Lung (tissue), 17 donors: ENCODE measurements at places on chromosomes 6 and 20. TPM values are rescaled to one million over a fixed set of nuclear protein-coding genes. Genes with fewer than 3 reads are reported as not detected.

The LRRC73 gene
- 2.0 TPM for total RNA-seq

The CRISP2 gene
- 4.0 TPM for total RNA-seq

DNA sequence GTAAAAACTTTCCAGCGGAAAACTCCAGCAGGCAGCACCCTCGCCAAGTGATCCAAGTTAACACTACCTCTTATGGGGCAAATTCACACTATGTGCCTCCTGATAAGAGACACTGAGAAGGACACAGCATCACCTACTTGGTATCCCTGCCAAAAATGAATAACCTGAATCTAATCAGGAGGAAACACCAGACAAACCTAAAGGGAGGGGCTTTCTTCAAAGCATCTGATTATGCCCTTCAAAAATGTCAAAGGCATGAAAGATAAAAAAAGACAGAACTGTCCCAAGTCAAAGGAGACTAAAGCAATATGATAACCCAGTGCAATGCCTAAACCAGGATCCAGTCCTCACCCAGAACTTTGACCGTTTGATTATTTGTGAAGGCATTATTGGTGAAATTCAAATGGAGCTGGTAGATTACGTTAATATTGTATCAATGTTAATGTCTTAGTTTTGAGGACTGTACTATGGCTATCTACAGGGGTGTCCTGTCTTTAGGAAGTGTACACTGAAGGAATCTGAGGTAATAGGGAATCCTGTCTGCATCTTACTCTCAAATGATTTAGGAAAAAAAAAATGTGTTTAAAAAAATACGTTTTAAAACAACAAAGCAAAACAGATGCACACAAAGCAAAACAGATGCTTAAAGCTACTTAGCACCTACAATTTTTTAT lies 8.3 kb downstream of the TBC1D7 start:
- no peaks in the 10 kb centered on the region for H3K27me3 ChIP-seq
- no peaks in the 10 kb centered on the region for H3K4me1 ChIP-seq
- DNase-seq = no peak

DNA sequence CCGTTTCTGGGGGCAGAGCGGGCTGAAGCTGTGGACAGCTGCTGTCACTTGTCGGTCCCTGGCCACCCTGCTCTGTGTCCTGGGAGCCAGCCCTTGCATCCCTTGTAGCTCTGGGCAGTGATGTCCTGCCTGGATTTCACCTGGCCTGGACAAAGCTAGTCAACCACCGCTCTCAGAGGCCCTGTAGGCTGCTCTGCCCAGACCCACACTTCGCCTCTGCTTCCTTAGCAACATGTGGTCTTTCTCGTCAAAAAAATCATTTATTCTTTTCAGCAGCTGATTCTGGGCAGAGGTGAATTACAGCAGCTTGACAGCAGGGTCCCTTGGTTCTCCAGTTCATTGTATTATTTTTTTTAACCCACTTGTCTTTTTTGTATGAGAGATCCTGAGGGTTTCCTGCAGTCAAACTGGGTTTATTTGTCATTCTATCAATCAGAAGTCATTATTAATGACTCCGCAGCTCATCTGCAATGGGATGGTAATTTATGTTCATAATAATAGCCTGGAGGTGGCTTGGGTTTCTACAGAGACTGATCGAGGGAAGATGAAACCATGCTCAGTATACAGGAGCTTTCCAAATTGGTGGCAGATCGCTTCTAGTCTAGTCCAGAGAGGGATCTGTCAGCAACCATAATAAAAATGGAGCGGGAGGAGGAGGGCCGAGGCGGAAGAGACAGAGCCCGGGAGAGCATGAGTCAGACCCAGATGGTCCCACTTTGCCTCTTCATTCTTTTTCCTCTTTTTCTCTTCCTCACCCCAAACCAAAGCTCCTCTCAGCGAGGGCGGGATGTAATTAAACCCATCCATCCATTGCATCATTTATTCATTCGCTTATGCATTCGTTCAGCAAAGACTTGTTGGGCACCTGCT lies 22.4 kb downstream of the EDN3 start:
- H3K4me3 ChIP-seq = no peak overlapping the region
- no peaks in the 10 kb centered on the region for H3K36me3 ChIP-seq
- no peak for DNase-seq
- H3K4me1 ChIP-seq = peaks cover 3% of the 10 kb centered on the region

DNA sequence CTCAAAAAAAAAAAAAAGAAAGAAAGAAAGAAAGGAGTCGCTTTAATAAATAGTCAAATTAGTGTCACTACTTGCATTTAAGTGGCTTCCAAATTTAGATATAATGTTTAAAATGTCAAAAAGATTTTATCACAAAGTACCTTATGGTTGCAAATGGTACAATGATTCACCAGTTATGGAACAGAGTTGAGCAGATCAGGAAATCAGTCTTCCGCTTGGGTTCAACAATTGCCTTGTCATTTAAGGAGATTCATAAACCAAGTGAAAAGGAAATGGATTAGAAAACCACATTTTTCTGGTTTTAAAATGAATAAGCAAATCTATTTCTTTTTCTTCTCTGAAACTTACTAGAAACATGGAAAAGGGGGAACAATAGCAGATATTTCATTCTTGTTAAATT lies 94.8 kb upstream of the PTPRT start:
- no peaks in the 10 kb centered on the region for H3K36me3 ChIP-seq
- H3K4me1 ChIP-seq = no peaks in the 10 kb centered on the region
- no peak overlapping the region for H3K4me3 ChIP-seq
- no peak overlapping the region for H3K27ac ChIP-seq
- no peak for DNase-seq

DNA sequence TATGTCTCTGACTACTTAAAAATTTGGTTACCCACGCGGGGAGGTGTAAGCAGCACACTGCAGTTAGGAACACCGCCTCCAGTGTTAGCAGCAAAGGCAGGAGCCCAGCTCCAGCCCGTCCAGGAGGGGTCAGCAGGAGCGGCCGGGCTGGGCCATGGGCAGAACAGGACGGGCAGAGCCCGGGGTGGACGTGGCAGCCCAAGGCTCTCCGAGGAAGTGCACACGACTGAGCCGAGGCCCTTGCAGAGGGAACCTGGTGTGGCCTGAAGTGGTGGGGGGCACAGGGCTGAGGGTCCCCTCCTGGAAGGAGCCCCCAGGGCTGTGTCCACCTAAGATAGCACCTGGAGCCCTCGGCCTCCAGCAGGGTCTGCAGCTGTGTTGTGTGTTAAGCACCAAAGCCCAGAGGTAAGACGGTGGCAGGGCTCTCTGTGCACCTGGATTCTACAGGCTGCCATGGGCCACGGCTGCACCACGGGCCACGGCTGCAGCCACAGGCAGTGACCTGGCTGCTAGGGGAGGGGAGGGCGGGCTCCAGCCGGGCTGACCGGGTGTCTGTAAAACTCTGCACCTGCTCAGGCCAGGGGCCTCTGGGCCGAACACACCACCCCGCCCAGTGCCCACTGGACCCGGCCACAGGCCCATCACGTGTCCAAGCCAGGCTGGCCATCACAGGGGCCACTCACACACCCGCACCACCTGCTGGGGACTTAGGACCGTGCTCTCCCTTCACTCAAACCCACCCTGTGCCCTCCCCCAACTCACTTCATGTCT lies 6.6 kb downstream of the SLC2A4RG start:
- no peaks in the 10 kb centered on the region for H3K27me3 ChIP-seq
- H3K27ac ChIP-seq = no peak overlapping the region
- no peak overlapping the region for H3K4me3 ChIP-seq
- no peak for DNase-seq
- no peaks in the 10 kb centered on the region for H3K36me3 ChIP-seq

GRCh38 chr20:57473246-57474048 lies 51.5 kb downstream of the CTCFL start:
- peaks cover 2% of the 10 kb centered on the region for H3K27me3 ChIP-seq
- peaks cover 13% of the 10 kb centered on the region for H3K4me1 ChIP-seq
- H3K27ac ChIP-seq = peak overlapping the region; percentile 38
- peak; percentile 58 for DNase-seq
- no peaks in the 10 kb centered on the region for H3K36me3 ChIP-seq
- no peak overlapping the region for H3K4me3 ChIP-seq

DNA sequence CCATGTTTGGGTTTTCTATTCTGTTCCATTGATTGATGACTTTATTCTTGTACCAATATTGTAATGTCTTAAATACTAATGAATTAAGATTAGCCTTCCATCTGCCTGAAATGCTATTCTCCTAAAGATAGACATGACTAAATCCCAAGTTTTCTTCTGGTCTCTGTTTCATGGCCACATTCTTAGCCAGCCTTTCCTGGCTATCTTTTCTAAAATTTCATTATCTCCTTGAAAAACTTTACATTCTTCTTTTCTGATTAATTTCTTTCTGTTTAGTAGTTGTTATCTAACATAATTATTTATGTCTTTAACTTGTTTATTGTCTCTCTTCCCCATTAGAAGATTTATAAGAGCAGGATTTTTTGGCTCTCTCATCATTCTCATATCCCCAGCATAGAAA lies 4.4 kb upstream of the PRIM2 start:
- DNase-seq = no peak
- H3K4me1 ChIP-seq = peaks cover 17% of the 10 kb centered on the region
- no peak overlapping the region for H3K4me3 ChIP-seq
- no peak overlapping the region for H3K27ac ChIP-seq
- H3K27me3 ChIP-seq = no peaks in the 10 kb centered on the region

DNA sequence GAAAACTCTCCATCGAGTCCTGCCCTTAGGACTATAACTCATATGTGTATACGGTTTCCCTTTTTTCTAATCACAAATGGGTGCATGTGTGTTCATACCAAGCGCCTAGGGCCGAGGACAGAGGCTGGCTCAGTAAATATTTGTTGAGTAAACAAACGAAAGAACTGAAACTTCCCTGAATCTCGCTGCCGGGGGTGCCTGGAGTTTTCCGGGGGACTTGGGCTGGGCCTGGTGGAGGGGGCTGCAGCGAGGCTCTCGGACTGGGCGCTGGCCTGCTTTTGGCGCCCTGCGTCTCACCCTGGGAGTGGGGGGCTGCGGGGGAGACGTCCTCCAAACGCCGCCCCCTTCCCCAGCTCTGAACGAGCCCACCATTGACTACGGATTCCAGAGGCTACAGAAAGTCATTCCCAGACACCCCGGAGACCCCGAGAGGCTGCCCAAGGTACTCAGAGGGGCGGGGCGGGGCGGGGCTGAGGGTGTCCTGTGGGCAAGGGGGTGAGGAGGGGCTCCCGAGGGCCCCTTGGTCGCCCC lies 49.0 kb downstream of the CPXM1 start:
- H3K4me3 ChIP-seq = no peak overlapping the region
- peaks cover 72% of the 10 kb centered on the region for H3K27me3 ChIP-seq
- H3K4me1 ChIP-seq = peaks cover 16% of the 10 kb centered on the region

DNA sequence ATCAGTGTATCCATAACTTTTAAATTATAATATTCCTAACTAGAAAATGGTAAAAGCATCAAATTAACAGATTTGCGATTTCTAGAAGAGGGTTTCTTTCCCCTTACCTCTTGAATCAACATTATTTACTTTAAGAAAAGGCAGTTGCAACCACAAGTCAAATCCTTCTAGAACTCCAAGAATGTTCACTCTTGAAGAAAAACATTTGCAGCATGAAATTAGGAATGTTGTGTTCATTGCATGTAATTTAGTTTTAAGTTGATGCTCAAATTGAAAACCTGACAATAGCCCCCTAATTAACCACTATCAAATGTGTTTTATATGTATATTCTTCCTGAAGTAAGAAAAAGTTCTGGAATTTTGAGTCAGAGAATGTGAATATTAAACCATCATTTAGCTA lies 2.3 kb upstream of the REV3L start:
- no peak overlapping the region for H3K4me3 ChIP-seq
- H3K27me3 ChIP-seq = no peaks in the 10 kb centered on the region

DNA sequence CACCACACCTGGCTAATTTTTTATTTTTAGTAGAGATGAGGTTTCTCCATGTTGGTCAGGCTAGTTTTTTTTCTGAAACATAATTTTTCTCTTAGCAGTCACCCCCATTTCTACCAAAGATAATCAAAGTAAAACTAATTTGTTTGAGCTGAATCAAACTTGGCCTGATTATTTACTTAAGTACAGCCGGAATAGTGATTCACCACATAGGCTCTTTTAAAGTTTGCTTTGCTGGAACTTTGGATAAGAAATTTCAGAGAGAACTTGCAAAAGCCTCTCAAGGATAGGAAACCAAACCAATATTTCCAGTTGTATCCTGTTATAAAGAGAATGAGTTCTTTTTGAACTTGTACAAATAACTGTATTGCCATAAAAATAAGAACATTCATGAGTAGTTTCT lies 105.0 kb upstream of the SYNCRIP start:
- DNase-seq = no peak
- H3K27ac ChIP-seq = no peak overlapping the region

DNA sequence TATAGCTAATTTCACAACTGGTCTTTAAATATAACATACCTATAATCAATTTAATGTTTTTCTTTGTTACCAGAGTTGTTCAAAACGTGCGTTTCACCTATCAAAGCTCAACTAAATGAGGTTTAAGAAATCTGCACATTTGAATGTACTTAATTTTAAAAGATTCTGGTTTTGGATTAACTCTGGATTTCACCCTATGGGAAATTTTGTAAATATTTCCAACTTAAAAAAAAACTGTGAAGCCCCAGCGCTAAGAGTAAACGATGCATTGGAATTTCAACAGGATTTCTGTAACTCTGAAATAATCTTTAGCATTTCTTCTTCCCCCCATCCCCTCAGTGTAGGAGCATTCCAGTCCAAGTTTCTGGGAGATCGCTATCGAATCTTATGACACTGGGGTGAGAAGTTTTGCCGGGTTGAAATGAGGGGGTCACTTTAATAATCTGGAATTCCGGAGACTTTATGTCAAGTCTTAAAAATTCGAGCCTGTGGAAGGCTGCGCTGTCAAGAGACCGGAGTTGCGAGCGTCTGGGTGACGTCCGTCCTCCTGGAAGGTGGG lies 643 bp upstream of the MAP3K4 start:
- peak overlapping the region; percentile 92 for H3K27ac ChIP-seq
- no peaks in the 10 kb centered on the region for H3K27me3 ChIP-seq
- DNase-seq = no peak

DNA sequence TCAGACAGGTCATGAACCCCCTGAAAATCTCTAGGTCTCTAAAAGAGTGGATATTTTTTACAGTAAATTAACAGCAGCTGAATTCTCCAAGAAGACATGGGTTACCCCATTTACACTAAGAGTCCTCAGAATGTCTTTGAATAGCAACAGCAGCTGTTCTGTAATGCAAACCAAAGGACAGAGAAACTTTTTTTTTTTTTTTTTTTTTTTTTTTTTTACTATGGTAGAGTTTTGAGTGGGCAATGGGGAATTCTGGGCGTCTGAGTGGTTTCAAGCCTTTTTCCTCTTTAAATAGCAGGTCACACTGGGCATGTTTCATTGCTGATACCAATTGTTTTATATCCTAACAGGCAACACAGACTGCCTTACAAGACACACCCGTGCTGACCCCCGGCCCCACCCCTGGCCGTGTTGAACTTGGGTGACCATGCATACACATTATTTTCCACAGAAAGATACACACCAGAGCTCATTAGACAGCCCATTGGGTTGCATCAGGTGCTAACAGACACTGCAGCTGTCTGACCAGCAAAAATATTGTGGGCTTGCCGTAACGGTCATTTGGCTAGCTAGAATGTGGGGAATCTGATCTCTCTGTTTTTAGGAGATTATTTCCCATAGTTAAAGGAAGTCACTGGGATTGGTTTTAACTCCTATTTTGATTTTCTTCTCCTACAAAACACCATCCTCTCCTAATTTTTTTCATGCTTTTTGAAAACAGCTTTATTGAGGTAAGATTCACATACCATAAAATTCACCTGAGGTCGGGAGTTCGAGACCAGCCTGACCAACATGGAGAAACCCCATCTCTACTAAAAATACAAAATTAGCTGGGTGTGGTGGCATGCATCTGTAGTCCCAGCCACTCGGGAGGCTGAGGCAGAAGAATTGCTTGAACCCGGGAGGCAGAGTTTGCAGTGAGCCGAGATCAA lies 26.7 kb upstream of the IRF4 start:
- H3K4me3 ChIP-seq = no peak overlapping the region
- no peaks in the 10 kb centered on the region for H3K36me3 ChIP-seq
- no peaks in the 10 kb centered on the region for H3K4me1 ChIP-seq
- H3K27me3 ChIP-seq = no peaks in the 10 kb centered on the region

- H3K4me3 ChIP-seq = no peak overlapping the region
- no peaks in the 10 kb centered on the region for H3K27me3 ChIP-seq
- H3K27ac ChIP-seq = no peak overlapping the region
- H3K4me1 ChIP-seq = peaks cover 4% of the 10 kb centered on the region
Measured at GRCh38 chr20:3927486-3928291, 38.5 kb downstream of the PANK2 start.
